ENCODE measurements at places on chromosomes 5 and 9.

GRCh38 chr5:45383985-45384384 is 312.2 kb downstream of the HCN1 start:
- DNase-seq, result no peak

DNA sequence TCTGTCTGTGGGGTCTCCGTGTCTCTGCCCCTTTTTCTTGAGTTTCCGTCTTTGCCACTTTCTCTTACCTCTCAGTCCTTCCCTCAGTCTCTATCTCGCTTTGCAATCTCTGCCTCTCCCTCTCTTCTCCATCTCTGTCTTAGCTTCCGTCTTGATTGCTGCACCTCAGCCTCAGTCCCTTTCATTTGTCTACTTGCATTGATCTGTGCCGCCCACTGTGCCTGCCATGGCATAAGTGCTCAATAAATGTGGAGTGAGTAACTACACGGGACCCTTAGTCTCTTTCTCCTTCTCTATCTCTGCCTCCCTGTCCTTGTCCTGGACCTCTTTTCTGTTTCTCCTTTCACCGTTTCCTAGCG is 6.6 kb downstream of the PCDHGC5 start:
- no peak for DNase-seq

DNA sequence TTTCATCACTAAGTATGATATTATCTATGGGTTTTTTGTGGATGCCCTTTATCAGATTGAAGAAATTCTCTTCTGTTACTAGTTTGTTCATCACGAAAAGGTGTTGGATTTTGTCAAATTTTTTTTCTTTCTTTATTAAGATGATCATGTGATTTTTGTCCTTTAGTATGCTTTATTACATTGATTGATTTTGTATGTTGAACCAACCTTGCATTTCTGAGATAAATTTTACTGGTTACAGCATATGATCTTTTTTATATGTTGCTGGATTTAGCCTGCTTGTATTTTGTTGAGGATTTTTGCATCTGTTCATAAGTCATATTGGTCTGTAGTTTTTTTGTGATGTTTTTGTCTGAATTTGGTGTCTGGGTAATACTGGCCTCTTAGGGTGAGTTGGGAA is 42.8 kb downstream of the RAD23B start:
- no peak for DNase-seq

GRCh38 chr5:124237206-124237695 is 509.2 kb downstream of the ZNF608 start:
- DNase-seq, result no peak

DNA sequence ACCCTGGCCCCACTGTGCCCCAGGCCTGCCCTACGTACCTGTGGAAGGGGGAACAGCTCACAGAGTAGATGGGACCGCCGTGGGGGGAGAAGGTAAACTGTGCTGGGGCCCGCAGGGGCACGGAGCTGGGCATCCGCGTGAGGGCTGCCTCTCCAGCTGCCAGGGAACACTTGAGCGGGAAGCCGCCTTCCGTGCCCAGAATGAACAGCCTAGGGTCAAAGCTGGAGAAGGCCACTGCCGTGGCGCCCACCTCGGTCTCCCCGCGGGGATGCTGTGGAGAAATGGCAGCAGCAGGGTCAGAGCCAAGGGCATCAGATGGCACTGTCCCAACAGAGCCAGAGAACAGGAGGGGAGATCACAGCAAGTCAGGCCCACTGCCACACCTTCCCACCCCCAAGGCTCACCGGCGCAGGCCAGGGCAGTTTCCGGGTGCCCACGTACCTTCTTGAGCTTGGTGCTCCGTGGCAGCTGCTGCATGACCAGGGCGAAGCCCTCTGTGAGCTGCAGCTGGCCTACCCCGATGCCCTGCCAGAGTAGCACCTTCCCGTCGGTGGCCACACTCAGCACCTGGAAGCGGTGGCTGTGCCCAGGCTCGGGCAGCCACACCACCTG is 21.9 kb downstream of the DYNC2I2 start:
- no peak for DNase-seq

DNA sequence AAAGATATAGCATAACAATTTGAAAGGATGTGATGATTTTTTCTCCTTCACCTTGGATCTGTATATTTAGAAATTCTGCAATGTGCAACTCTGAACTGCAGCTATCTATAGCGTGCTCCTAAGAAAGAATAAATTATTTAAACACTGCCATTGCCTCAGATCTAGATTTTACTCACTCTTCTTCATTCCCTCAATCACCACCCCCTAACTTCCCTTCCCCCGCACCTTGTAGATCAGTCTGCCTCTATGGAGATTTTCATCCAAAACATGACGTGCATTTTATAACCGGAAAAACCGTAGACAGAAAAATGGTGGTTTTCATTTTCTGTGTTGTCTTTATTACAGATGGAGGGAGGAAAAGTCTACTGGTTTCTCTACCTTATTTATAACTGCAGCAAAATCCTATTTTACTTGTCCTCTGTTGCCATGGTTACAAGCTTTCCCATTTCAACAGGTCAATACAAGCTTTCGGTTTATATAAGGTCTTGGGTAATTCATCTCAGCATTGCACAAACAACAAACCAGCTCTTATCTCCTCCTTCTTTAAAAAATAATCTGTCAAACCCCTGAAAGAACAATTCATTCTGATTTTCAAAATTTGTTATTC is 480.0 kb downstream of the TAF11L14 start:
- no peak for DNase-seq

- no peak for DNase-seq
These were observed 566.6 kb upstream of the MEF2C start for GRCh38 chr5:89449392-89450148.

DNA sequence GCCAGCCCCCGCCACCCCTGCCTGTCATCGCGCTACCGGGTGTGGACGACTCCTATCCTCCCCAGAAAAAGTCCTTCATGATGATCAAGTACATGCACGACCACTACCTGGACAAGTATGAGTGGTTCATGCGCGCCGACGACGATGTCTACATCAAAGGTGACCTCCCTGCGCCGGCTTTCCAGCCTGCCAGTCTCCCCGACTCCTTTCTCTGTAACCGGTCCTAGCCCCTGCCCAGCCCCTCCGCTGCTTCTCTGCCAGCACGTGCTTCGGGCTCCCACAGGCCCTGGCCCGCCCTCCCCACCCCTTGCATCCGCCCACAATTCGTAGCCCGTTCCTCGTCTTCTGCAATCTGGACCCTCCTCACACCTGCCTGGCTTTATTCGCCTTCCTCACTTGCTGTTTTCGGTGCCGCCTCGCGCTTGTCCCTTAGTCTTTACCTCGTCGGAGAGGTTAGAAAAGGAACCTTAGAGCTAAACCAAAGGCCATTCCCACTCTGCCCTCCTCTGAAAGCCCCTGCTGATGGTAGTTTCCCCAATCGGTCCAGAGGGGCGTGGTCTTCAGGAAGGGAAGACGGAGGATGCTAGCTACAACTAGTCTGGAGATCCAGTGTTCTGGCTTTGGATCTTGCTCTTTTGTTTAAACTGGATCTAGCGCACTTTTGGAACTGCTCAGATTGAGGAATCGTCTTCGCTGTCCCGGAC is 1.4 kb downstream of the CHSY3 start:
- peak; percentile 12 for DNase-seq

- DNase-seq, result no peak
These were observed 14.7 kb downstream of the MTAP start for GRCh38 chr9:21817176-21817575.

DNA sequence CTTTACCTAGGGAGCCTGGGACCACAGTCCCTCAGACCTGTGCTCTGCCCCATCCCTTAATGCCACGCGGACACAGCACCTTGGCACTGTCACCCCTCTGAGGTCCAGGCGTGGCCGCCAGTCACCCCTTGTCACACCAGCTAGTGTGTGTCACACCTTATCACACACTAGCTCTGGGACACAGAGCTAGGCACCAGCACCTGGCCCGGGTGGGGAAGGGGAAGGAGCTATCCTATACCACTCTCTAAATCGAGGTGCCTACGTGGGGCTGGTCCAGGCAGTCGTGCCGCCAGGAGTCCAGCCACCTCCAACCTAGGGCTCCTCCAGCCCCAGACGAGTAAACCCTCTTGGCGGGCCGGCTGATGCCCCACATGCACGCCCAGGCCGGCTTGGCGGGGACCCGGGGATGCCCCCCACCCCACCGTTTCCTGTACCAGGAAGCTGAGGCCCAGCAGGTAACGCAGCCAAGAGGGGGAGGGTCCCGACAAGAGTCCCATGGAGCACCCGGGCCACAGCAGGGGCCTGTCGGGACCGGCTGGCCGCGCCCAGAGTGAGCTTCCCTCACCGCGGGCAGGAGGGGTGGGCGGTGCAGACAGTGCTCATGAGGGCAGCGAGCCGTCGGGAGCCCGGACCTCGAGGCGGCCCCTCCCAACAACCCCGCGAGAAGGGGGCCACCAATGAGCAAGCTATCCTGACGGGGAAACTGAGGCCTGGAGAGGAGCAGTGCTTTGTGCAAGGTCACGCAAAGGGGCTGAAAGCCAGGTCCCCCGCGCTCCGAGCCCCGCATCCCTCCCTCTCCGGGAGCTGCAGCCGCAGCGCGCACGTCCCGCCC is 550 bp downstream of the CORO2A start:
- peak; percentile 36 for DNase-seq

- no peak for DNase-seq
These were observed 133.0 kb downstream of the C9orf50 start for GRCh38 chr9:129487658-129488483.

DNA sequence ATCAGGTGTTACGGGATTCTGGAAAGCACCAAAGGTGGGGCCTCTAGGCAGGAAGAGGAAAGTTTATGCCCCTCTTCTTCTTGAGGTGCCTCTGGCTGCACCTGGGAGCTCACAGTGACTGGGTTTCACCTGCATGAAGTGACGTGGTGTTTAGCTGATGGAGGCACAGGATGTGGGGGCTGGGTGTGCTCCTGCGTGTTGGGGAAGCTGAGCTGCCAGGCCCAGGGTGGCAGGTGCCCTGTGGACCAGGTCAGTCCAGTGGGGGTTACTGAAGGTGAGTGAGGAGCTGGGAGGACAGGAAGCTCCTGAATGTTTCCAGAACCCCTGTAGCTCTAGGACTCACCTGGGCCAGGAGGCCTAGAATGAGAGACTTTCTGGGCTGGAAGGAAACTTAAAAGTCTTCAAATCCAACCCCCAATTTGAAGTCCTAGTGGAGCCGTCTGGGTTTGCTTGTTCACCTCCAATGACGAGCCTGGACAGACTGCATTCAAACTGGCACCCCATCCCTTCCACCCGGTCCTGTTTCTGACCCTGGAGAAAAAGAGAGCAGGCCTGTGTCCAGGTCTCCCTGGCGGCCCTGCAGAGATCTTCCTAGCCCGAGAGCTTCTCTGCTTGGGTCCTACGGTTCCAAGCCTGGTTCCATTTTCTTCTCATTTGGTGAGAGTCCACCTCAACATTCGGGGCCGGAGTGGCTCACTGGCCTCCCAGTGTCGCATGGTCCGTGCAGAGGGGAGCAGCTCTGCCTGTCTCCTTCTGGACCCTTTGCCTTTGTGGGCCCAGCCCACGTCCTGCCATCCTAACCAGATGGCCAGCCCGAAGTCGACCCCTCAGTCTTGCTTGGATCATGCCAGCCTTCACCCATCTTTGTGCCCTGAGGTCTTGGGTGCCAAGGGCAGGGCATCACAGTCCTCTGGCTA is 22.3 kb downstream of the TRAF1 start:
- no peak for DNase-seq

DNA sequence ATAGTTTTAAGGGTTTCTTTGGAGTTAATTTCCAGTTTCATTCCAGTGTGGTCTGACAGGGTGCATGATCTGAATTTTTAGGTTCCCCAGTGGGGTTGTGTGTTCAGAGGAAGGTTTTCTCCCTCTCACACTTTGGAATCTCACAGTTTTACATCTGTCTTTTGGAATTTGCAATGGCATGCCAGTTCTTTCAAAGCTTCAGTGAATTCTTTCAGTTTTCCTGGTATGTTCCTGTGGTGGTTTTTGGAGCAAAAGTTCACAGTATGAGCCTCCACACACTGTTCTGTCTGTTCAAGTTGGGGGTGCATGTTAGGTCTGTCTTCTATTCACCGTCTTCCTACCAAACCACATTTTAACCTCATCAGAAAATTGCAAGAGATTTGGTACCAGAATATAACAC is 624.2 kb downstream of the KCTD16 start:
- DNase-seq, result no peak

DNA sequence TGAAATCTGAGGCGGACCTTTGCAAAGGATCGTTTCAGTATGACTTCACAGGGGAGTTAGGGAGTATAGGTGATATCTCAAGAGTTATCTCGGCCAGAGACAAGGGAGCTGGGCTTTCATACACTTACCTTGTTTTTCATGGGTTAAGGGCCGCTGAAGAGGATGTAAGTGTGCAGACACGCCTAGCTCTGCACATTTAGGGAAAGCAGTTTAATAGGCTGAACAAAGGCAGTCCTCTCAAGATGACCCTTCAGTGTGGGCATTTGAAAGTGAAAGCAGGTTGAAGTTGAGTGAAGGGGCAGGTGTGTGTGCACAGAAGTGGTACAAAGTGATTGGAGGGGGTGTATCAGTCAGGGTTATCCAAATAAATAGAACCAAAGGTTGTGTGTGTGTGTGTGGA is 33.1 kb upstream of the PRXL2C start:
- no peak for DNase-seq

- DNase-seq, result no peak
These were observed 8.4 kb downstream of the RPS14 start for GRCh38 chr5:150440948-150441812.

DNA sequence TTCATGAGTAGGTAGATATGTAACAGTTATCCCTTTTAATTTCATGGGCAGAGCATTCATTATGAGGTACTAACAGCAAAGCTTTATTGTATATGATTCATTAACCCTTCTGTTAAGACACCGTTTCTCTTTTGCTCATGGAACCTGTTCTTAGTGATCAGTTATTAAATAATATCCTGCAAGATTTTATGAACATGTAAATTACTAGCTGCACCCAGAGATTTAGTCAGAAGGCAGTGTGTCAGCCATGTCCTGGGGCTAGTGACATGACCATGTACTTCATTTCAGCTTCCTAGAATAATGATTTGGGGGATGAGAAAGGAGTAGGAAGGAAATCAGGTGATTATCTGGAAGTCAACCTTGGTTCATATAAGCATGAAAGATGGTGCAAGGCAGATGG is 7.0 kb downstream of the MAST4 start:
- no peak for DNase-seq

- no peak for DNase-seq
These were observed 93.7 kb upstream of the DAP start for GRCh38 chr5:10854506-10855277.

DNA sequence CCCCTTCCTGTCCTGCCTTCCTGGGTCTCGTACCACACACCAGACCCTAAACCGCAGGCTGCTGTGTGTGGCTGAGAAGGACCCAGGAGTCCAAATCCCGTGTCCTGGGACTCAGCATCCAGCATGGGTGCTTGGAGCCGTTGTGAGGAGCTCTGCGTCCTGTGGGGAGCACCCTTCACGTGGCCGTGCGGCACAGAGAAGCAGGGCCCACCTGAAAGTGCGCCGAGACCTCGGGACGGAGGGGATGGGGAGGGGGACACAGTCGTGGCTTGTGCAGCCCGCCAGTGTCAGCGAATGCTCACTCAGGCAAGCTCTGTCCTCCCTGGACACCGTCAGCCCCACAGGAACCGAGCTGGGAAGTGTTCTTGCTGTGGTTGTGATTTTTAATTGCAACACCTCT is 244.6 kb downstream of the CACNA1B start:
- DNase-seq, result no peak

GRCh38 chr5:107567901-107568671 is 102.7 kb downstream of the EFNA5 start:
- no peak for DNase-seq

All from hematopoietic multipotent progenitor cell (in vitro differentiated cells).